CD8-positive, alpha-beta T cell (primary cell): ENCODE measurements at places on chromosomes 11 and 22. TPM values are rescaled to one million over a fixed set of nuclear protein-coding genes. Genes with fewer than 3 reads are reported as not detected.

GRCh38 chr11:96134602-96135001 lies 208.4 kb downstream of the MAML2 start:
- DNase-seq = no peak

DNA sequence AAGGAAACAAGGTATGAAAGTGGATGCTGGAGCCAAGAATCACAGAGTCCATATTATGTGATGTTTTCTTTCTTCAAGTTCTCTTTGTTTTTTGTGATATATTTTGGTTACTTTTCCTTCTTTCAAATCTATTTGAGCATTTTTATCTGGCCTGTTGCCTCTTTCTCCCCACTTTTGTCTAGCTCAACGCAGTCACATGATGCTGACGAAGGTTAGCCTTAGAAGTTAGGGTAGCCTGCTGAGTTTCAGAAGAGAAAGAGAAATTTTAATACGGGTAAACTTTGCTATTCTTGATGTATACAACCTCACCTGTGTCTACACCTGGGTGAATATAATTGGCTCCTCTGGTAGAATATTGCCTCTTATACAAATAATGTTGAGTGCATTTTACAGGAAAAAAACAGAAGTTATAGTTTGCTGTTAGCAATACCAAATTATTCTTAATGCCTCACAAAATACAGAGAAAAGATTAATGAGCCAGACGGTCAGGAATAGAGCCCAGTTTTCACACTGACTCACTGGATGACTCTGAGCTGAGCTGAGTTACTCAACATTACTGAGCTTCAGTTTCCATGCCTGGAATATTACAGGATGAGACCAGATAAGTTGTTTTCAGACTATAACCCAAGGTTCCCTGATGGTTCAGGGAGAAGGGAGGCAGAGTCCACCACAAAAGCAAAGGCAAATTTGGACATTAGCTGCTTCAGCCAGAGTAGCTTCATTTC lies 161.6 kb upstream of the BDNF start:
- no peak for DNase-seq

- no peak for DNase-seq
These were observed 400.2 kb upstream of the DDI1 start for GRCh38 chr11:103636232-103636631.

- DNase-seq = no peak
These were observed 4.6 kb downstream of the NLRP6 start for GRCh38 chr11:282630-283360.

DNA sequence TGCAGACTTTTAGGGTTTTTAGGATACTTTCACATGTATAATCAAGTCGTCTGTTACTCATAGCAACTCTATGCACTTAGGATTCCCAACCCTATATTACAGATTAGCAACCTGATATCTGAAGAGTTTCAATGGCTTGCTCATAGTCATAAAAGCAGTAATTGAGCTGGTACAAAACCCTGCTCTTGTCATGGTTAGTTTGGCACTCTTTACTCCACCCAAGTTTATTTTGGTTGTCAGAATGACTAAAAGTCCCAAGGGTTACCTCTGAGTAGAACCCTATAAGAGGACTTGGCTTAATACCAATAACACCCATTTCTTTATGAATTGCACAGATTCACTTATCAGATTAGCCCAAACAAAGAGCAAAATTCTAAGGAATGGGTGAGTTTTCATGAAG lies 550.6 kb downstream of the SOX6 start:
- DNase-seq = no peak

- no peak for DNase-seq
These were observed 79.4 kb upstream of the NAV2 start for GRCh38 chr11:19633276-19633675.

GRCh38 chr11:109708184-109708583 lies 286.2 kb downstream of the C11orf87 start:
- DNase-seq = no peak

DNA sequence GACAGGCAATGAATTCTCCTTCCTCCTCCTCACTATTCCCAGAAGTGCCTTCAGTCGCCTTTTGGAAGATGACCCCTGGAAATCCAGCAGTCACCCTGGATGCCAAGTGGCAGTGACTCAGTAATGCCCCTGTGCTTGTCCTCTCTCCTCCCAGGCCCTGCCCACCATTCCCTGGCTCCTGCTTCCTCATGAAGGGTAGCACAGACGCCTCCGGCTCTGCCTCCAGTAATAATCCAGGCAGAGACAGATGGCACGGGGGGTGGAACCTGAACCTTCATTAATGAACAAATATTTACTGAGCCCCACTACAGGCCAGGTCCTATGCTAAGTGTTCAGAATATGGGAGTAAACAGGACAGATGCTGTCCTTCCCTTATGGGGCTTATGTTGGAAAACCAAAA lies 23.2 kb downstream of the SYT13 start:
- DNase-seq = no peak

DNA sequence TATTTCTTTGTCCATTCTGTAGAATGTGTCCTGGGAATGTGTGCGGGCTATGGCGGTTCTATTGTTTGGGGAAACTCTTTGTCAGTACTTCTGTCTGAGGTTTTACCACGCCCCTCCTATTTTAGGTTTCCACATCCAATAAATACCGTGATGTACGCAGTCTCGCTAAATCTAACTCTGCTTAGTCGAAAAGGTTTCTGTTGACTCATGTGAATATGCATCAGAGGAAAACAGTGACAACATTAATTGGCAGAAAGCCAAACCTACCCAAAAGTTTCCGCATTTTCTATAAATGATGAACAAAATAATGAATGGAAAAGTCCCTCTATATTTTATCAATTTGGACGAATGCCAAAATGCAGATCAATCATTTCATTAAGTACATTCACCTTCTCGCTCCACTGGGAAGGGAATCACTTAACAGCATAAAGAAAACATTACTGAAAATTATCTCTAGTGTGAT lies 143.4 kb downstream of the MAML2 start:
- no peak for DNase-seq

DNA sequence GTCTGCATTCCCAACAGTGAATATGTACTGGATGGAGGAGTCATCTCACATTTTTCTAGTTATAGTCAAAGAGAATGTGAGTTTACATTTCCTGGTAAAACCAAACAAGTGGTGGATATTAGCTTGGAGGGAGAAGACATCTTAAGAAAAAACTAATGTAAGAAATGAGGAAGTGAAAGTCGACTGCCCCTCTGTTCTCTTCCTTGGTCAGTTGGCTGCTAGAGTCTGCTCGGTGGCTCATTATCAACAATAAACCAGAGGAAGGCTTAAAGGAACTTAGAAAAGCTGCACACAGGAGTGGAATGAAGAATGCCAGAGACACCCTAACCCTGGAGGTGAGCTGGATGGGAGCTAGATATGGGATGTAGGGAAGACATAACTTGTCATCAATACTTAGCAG lies 5.8 kb downstream of the SLC22A9 start:
- DNase-seq = no peak

GRCh38 chr11:45551191-45551713 lies 114.2 kb downstream of the CHST1 start:
- DNase-seq = no peak

DNA sequence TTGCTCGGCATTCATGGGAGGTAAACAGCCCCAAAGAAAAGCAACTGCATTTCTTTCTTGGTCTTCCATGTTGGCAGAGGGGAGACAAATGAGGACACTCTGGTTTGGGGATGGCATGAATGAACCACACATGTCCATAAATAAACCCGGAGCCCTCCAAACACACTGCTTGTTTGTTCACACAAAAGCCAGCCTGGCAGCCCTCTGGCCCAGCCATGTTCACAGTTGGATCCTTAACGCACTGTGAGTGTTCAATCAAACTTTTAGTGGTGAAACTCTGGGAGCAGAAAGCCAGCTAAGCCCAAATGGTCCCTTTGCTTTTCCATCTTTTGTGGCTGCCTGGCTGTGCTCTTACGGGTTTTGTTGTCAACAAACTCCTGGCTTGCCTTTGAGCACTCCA lies 336.8 kb downstream of the CADM1 start:
- DNase-seq = no peak

DNA sequence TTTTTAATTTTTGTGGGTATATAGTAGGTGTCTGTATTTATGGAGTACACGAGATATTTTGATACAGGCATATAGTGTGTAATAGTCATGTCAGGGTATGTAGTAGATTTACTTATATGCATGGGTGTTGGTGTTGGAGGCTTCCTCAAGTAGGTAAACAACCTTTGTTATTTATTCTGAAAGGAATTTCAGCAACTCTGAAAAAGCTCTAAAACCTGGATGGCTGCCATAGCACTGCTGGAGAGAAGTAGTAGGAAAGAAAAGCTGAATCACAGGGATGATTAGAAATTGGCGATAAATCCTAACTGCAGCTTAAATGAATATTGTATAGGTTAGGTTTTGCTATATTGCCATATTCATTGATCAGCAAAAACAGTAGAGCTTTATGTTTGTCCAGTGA lies 44.4 kb upstream of the ST14 start:
- DNase-seq = no peak

DNA sequence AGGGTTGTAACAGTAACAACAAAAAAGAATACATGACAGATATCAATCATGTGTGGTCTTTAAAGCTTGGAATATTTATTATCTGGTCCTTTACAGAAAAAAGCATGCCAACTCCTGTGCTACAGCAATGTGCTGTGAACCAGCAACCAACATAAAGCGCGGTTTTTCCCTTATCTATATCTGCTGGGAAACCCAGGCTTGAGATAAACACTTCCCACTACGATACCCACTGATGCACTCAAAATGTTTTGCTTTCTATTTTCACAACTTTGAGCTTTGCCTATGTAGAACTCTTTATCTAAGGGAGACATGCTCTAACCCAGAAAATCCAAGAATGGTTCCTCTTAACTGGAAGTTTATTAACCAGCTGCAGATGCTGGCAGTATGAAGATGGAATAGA lies 19.0 kb downstream of the ZBED5 start:
- DNase-seq = no peak

GRCh38 chr22:29199702-29200400 lies 5.8 kb upstream of the EMID1 start:
- no peak for DNase-seq

DNA sequence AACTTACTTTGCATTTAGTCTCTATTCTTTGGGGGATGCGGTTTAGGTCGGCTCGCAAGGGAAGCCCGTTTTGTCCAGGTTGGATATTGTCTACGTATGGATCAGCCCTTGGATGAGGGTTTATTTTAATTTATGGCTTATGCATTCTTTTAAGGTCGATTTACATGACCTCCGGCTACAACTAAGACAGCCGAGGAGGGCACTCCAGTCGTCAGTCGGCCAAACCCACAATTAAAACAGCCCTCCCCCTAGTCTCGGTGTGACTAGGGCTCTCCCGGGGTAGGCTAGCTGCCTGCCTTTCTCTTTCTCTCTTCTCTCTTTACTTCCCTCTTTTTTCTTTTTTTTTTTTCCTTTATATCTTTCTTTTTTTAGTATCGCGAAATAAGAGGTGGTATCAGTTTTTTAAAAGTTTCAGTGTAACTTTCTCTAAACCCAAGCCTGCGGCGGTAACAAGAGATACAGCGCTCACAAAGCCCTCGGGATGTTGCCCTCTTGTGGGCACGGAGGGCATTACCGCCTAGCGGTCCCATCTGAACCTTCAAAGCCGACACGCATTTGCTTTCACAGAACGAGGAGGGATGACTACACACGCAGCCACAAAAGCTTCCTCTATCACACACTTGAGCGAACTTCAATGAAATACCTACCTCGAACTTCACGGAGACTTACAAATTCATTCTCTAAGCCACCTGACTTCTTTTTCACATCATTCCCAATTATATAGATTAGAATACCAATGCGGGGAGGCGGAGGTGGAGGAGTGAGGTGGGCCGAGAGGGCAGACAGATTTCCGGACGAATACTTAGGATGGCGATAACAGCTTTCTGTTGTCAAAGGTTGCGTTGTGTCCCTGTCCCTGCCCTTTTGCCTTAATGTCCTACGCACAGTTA lies 132.3 kb upstream of the C11orf58 start:
- DNase-seq = peak; percentile 83

GRCh38 chr11:79309407-79309806 lies 131.4 kb downstream of the TENM4 start:
- DNase-seq = no peak

DNA sequence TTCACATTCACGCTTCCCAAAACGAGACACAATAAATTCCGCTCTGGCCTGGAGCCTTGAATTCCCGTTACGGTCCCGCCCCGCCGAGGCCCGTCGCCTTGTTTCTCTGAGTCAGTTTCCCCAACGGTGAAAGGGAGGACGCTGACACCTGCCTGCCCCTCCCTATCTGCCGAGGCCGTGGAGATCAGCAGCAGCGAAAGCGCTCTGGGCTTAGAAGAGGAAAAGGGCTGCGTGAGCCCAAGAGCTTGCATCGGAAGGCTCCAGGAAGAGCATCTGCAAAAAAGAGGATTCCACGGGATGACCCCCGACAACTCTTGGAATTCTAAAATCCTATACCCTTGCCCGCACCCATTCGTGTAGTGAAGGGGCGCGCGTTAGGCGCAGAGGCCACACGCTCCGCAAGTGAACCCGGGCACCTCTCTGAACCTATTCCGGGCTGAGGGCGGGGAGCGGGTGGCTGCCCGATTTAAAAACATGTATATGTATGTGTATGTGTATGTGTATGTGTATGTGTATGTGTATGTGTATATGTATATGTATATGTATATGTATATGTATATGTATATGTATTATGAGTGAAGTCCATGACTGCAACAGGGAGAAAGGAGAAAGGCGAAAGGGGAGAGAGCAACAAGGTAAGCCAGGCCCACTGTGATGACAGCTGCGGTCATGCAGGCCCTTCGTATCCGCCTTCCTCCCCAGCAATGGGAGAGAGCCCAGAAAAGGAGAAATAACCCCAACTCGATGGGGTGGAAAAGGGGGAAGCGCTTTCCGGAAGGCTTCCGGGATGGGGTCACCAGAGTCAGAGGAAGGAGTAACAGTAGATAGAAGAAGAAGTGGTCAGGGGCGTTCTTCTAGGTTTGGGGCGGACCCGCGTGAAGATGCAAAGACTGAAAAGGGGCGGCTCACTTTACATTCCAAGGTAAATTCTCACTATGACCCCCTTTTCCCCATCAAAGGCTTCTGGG lies 948 bp upstream of the MRTFA start:
- DNase-seq = peak; percentile 62

DNA sequence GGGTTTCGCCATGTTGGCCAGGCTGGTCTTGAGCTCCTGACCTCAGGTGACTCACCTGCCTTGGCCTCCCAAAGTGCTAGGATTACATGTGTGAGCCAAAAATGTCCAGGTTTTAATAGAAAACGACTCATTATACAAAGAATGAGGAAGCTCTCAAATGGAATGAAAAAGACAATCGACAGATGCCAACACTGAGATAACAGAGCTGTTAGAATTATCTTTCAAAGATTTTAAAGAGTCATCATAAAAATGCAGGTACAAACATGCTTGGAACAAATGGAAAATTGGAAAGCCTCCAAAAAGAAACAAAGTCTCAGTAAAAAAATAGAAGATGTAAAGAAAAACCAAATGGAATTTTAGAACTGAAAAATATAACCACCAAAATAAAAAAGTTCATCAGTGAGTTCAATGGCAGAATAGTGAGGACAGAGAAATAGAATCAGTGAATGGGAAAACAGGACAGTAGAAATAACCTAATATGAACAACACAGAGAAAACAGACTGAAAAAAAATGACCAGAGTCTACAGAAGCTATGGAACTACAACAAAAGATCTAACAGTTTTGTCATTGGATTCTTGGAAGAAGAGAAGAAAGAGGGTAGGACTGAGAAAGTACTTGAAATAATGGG lies 10.9 kb downstream of the GAB2 start:
- no peak for DNase-seq

- no peak for DNase-seq
These were observed 30.0 kb upstream of the RAB39A start for GRCh38 chr11:107898270-107898669.

The VSTM5 gene
- not detected for total RNA-seq

The CCDC179 gene
- not detected for total RNA-seq

The IGLL5 gene
- 1.5 TPM for total RNA-seq

The DEPDC7 gene
- total RNA-seq = 3.2 TPM

The CD3E gene
- 413 TPM for total RNA-seq

The ARHGEF17 gene
- not detected for total RNA-seq

The OR52I1 gene
- total RNA-seq = not detected

The CHADL gene
- total RNA-seq = 2.3 TPM

The MAJIN gene
- not detected for total RNA-seq
